ENCODE measurements at places on chromosomes 4 and X.

DNA sequence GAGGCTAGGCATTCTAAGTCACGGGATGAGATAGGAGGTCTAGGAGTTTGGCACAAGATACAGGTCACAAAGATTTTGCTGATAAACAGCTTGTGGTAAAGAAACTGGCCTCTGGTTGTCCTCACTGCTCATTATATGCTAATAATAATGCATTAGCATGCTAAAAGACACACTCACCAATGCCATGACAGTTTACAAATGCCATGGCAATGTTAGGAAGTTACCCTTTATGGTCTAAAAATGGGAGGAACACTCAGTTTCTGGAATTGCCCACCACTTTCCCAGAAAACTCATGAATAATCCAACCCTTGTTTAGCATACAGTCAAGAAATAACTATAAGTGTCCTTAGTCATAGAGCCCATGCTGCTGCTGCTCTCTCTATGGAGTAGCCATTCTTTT is 286.9 kb downstream of the ZNF674 start:
- no peak for DNase-seq

DNA sequence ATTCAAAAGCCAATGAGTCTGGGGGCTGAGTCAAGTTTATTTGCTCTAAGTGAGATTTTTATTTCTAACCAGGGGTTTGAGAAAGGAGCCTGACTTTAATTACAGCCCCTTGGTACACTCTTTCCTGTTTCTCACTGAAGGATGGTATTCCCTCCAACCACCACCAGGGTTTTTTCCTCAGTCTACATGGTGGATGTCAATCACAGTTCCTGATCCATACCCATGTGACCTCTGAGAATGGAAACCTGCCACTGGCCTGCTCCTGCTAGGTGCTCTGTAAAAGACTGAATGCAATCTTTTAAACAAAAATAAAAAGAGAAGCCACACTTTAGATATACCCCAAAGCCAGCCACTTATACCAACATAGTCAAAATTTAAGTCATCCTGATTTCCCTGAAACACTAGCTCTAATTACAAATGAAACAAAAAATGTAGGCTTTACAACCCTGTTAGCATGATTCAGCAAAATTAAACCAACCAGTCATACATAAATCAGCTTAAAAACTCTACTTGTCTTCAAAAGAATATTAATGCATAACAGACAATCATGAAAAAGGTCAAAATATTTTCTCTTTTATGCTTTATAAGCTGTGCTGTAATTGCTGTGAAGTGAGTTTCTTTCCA is 112.1 kb upstream of the NWD2 start:
- DNase-seq, result no peak

GRCh38 chr4:74527049-74527448 is 82.1 kb downstream of the AREG start:
- DNase-seq, result no peak

DNA sequence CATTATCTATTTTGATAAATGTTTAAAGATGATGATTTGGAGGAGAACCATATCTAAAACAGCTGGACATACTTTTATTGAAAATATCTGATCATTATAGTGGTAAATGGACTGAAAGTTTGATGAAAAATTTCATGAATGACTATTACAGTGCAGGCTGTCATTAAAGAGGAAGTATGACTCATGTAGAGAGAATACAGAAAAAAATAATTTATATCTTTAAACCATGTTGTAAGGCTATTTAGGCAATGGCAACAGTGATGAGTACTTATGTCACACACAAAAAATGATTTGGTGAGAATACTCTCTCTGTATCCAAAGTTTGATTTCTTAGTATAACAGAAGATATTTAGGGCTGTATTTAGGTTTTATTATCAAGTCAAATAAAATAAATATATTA is 3.9 kb upstream of the GLRB start:
- no peak for DNase-seq

GRCh38 chr4:99301376-99302164 is 10.8 kb upstream of the ADH1A start:
- DNase-seq, result no peak

DNA sequence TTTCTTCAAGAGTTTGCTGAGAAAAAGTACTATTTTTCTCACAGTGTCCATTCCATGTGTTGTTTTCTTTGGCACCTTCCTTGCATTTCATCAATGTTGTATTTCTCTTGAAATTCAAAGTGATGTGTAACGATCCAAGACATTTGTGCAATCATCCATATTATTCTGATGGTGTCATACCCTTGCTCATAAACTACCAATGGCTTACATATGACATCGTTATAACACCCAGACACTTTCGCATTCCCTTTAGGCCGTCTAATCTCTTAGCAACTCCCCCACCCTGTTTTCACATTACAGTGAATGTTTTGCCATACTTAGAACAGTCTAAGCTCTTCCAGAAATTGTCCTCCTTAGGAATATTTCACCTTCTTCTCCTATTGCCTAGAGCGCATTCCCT is 1779.0 kb downstream of the PCDH7 start:
- no peak for DNase-seq

DNA sequence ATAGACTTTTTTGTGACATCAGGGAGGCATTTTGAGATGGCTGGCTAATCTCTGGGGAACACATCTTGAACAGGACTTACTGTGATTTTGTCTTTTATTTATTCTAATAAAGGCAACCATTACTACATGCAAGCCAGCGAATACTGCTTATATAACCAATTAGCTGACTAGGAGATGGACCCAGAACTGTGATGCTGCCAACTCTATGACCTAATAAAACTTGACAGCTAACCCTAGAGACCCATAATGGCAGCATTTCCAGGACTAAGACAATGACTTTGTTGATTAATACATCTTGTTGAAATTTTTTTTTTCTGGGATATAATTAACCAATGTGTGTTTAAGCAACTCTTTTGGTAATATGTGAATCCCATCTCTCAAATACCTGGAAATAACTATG is 584.6 kb downstream of the PRR32 start:
- DNase-seq, result no peak

DNA sequence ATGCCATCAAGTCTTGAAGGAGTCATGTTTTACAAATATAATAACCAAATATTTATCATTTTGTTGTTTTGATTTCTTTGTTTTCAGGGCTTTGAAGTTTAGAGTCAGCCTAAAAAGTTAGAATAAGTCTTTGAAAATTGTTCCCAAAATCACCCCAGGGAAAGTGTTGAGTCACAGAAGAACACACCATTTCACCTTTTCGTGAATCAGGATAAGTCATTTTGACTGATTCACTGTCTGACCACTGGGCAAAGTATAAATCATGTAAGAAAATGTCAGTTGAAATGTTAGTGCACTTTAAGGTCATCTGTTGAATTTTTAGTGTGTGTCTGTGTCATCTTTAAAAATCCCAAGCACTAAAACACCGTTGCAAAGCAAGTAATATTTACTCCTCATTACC is 1320.1 kb downstream of the RPA4 start:
- DNase-seq, result no peak

GRCh38 chr4:169272265-169272886 is 1.6 kb upstream of the SH3RF1 start:
- DNase-seq, result no peak

GRCh38 chrX:150683536-150684146 is 9.6 kb upstream of the MTMR1 start:
- DNase-seq, result no peak

- no peak for DNase-seq
Measured at GRCh38 chr4:155769090-155769489, 10.3 kb downstream of the GUCY1B1 start.

- DNase-seq, result no peak
Measured at GRCh38 chr4:5916229-5916628, 23.3 kb upstream of the CRMP1 start.

DNA sequence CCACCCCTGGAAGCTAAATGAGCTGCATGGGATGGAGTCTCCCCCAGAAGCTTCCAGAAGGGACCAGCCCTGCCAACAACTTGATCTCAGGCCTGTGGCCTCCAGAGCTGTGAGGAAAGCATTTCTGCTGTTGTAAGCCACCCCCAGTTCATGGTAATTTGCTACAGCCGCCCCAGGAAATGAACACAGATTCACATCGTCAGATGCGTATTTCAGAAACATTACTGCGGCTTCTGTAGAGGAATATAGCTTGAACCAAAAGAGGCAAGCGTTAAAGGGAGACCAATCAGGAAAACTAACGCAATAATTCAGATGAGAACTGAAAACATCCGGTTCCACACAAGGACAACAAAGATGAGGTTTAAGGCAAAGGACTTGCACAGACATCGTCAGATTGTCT is 128.4 kb upstream of the TBL1X start:
- no peak for DNase-seq

DNA sequence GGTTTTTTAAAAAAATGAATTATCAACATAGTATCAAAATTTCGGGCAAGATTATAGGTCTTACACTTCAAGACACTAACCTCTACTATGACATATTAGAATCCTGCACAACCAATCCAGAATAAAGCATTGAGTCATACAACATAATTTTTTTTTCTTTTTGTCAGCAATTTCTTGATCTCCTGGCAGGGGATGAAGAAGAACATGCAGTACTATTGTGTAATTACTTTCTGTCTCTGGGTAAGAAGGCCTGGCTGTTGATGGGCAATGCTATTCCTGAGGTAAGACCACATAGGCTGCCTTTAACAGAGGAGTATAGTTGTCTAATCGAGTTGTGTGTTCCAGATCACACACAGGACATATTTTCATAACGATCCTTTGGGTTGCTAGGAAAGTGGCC is 67.5 kb downstream of the FBXL5 start:
- no peak for DNase-seq

DNA sequence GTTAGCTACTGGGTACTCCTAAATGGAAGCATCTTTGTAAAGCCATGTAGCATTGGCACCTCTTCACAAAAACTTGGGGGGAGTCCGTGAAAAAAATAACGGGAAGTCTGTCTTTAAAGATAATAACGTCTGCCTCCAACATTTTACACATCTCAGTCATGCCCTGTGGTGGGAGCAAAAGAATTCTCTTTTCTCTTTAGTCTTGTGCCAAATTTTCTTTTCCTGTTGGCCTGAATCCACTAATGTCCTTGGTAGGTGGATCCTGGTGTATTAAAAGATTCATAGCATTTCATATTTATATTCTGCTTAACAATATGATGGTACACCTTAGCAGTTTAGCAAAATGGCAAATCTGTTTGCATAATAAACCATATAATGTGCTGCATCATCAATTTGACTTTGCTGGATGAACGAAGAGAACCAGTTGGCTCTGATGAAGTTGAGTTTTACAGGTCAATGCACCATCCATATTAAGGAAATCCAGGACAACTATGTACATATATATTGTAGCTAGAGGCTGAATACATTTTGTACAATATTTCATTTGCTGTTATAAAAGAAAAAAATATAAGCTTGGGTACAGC is 746.4 kb upstream of the MAGEB2 start:
- DNase-seq, result no peak

DNA sequence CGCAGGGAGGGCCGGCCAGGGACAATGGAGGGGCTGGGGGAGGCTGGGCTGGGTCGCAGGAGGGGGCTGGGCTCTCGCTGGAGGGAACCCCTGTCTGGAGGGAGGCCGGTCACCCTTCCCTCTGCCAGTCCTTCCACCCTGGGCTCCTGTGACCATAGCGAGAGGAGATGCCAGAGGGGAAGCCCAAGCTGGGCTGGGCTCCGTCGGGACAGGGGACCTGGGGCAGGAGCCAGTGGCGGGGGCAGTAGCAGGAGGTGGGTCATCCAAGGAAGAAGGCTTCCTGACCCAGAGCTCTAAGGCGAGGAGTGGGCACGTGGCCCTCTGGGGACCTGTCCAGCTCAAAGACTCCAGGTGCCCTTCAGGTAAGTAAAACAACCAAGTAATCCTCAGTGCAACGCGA is 16.9 kb downstream of the CTAG1B start:
- no peak for DNase-seq

DNA sequence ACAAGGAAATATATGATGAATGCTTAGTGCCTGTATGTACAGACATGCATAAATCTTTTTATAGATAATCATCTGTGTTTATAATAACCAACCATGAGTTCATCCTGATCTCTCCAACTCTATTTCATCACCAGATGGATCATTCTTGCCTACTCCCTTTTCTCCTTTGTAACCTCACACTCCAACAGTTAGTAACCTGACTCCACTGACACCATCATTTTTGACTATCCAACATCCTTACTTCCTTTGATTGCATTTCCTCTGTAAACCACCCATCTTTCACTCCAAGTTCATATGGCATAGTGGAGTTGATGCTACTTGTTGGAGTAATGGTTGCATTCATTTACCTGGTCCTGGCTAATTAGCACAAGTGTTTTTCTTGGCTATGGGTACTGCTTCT is 170.6 kb downstream of the ZNF330 start:
- DNase-seq, result no peak

DNA sequence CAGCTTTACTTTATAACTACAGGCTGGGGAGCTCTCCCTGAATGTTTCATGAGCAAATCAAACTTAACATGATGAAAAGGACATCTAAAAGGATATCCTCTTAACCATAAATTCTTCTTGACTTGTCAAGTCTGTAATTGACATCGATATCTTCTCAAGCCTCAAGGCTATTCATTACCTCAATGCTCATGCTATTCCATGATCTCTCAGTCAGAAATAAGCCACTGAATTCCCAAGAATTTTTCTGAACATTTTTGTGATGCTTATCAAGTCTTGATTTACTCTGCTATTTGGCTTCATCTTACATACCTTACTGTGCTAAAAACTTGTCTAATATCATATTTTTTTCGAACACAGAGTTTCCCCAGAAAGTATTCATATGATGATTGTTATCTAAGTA is 433.4 kb downstream of the PDGFC start:
- no peak for DNase-seq

DNA sequence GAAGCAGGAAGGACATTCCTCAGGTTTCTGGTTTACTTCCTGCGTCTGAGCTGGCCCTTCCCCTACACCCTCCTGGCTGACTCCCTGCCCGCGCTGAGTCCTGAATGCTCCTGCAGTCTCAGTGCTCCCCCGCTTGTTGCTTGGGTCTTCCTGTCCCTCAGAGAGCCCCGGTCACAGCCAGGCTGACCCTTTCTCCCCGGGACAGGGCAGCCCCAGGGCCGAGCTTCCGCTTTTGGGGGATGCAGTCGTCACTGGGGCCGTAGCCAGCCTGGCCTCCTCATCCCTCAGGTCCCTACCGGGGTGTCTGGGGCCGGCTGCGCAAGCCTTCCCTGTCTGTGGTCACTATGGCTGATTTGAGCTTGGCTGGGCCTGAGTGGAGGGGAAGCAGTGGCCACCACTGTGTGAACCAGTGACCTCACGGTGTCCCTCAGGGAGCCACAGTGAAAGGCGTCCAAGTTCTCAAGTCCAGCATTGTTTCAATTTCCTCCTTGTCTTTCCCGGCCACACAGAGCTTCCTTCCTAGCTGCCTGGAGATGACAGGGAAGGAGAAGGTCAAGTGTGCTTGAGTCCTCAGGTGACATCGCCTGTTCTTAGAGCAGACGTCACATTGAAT is 34.1 kb upstream of the ASMTL start:
- DNase-seq, result no peak

DNA sequence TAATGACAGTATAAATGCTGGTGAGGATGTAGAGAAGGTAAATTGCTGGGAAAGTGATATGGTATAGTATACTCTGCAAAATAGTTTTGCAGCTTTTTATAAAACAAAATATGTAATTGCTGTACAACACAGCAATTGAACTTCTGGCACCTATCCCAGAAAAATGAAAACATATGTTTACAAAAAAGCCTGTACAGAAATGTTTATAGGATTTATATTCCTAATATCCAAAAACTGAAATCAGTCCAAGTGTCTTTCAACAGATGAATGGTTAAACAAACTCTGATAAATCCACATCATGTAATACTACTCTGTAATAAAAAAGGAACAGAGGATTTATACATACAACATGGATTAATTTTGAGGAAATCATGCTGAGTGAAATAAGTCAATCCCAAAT is 198.4 kb upstream of the ACTRT1 start:
- DNase-seq, result no peak
